ENCODE measurements at places on chromosomes 13 and 19.

DNA sequence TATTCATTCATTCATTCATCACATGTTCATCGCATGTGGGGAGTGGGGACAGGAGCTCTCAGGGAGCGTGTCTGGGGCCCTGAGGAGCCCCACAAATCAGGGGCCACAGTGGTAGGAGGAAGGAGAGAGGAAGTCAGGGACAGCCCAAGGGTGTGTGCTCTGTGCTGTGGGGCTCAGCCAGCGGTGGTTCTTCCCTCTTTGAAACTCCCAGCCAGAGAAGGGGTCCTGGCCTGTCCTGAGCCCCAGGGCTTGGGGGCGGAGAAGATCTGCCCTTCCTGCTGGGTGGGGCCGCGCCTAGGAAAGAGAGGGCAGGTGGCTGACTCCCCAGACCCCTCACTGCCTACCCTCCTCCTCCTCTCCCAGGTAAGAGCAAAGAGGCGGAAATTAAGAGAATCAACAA, 14.6 kb downstream of the AP2A1 start:
- DNase-seq: no peak

DNA sequence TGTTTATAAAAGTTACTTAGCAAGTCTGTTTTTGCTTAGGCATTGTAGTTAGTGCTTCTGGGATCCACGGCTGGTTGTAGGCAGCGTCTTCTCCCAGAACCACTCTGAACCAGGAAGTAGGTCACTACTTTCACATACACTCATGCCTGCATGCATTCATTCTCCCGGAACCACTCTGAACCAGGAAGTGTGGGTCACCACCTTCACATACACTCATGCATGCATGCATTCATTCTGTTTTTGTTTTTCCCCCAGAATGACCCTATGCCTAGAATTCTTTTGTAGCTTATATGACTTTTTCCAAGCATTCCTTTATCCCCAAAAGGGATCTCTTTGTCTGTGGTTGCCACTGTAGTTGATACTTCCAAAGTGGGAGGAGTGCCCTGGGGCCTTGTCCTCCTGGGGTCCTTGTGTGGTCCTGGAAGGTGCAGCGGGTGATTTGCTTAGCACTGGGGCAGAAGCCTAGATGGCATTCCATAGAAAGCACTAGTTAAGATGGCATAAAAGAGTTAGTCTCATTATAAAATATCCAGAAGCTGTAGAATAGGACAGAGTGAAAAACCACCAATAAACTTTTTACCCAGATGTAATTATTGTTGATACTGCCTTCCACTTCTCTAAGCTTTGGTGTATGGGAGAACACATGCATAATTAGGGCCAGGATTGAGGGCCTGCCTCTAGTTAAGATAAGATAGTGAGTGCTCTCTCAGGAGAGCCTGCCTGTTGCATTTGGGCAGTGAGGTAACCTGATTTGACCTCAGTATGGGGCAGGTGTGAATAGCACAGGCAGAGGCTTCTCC, 68.6 kb upstream of the TEX29 start:
- DNase-seq: peak; percentile 69

DNA sequence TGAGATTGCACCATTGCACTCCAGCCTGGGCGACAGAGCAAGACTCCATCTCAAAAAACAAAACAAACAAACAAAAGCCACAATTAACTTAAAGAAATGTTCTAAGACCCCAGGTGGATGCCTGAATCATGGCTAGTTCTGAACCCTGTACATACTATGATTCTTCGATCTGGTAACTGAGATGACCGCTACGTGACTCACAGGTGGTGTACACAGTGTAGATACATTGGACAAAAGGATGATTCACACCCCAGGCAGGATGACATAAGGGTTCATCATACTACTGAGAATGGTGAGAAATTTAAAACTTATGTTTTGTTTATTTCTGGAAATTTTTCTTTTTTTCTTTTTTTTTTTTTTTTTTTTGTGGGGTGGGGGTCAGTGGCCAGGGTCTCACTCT, 6.5 kb downstream of the ZNF426 start:
- DNase-seq: no peak

DNA sequence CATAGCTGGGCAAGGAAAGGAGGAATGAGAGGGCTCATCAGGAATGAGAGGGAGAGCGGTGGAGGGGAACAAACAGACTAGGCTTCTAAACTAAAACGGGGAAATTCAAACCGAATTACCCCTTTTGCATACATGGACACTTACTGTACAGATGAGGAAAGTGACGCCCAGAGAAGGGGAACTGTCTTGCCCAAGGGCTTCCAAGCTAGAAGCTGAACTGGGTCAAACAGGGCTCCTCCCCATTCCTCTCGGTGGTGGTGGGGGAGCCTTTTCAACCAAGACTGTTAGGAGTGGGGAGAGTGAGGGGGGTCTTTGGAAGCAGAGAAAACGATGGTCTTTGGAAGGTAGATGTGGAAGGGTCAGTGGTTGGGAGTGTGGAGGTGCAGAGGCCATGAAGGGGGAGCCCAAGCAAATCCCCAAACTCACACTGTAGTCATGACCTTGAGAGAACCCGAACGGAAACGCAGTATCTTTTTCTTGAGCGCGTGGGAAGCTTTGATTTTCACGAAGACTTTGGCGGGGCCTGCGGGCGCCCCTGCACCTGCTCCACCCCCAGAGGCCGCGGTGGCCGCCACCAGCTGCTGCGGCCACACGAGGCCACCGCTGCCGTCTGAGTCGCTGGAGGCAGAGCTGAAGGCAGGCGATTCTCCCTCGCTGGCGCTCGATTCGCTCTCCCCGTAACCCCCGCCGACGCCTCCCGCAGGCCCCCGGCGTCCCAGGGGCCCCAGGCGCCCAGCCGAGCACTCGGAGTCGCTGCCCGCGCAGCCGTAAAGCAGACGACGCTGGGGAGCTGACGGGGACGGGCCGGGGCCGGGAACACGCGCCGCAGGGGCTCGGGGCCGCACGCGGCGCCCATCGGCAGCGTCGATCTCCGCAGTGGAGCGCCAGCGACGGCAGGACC, 12.3 kb upstream of the GNG8 start:
- no peak for DNase-seq

- DNase-seq: no peak
These were observed 48.2 kb upstream of the KPNA3 start for GRCh38 chr13:49840675-49841074.

GRCh38 chr19:17078920-17079709, 3.5 kb downstream of the MYO9B start:
- DNase-seq: no peak

DNA sequence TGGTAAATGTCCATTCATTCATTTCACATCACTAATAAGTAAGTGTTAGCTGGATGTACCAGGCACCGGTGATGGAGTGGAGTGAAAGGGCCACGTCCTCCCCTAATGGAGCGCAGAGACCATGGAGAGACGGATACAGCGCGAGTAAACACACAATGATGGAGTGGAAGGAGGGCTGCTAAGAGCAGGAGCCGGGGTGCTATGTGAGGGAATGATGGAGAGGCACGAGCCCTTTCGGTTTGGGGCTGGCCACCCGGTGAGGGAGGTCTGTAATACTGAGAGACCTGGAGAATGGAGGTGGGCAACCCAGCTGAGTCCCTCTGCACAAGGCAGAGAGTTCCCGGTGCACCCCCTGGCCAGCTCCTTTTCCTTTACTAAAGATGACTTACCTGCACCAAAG, 53.7 kb downstream of the PEPD start:
- DNase-seq: no peak
